AG09319 (cell line): ENCODE measurements at places on chromosomes 3 and 15.

- no peak for DNase-seq
These were observed 31.3 kb upstream of the TMEM115 start for GRCh38 chr3:50390508-50391224.

DNA sequence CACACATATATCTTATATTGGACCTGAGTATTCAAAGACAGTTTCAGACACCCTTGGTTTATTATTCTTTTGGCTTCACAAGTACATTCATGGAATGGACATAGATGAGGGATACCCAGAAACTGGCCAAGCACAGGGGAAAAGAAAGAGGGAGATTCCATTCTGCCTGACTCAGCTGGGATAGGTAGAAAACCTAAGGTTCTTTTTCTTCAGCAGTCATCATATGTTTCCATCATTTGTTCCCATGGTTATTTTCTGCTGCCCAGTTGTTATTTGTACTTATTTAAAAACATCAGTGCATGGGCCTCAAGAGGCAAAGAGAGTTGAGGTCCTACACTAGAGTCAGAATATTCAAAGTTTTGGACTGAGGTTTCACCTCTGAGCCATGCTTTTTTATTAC, 91.8 kb downstream of the FILIP1L start:
- DNase-seq, result no peak

DNA sequence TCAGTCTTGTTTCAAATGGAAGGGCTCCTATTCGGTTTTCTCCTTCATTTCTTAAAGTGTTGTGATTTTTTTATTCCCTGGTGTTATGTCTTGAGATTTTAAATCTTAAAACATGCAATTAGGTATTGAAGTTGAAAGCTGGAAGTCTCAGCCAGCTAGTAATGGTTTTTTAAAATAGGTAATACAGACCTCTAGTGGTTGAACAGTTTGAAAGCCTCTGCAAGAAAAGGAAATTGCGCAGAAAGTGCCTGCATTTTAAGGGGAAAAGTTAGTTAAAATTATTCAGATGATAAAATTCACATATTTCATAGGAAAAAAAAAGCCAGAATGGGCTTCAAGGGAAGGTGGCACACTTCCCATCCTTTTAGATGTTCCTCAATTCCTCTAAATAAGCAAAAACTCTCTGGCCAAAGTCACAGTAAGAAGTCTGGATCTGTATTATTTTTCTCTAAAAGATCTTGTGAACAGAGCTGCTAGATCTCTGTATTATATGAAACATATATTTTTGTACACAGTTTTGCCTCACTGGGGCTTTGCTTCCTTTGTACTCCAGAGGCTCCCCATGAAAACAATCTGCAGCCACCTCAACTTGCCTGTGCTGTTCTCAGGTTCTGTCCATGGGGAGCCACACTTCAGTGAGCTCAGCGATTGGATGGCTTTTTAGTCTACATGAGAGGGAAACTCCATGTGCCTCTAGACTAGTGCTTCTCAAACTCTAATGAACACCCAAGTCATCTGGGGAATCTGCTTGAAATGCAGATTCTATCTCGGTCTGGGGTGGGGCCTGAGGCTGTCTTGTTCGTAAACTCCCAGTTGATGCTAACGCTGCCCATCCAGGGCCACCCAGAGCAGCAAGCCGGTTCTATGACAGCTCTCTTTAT, 21.5 kb downstream of the AGTR1 start:
- DNase-seq, result no peak

DNA sequence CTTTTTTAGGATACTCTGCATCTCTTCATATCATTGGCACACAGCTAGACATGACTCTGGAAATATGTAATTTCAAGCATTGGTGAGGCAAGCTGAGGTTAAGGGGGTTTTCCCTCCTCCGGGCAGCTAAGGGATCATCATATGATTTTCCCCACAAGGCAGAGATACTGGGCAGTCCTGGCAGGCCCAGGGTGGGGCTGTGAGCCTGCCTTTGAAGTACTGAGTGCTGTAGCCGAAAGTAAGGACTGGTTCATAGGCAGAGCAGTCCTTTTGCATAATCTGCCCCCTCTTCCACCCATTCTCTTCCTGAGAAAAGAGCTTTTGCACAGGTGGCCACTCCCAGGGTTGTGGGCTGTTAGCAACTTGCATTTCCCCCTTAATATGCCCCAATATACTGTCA, 168.8 kb upstream of the MANF start:
- no peak for DNase-seq

- DNase-seq, result no peak
These were observed 57.1 kb upstream of the CMTM8 start for GRCh38 chr3:32181365-32181764.

DNA sequence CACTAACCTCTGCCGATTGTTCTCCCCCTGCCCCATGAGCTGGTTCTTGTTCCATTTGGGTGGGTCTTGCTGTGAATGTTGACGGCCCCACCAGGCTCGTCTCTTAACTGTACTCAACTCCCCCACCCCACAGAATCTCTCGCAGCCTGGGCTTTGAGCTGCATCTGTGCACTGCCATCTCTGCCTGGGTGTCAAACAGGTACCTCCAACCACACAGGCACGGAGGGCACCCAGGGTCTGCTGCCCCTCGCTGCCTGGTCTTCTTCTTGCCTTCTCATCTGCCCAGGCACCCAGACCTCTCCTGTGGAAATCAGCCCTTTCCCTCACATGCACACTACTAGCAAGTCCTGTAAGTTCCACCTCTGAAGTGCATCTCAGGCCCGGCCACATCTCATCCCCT, 10.1 kb downstream of the TLR9 start:
- DNase-seq, result no peak

- no peak for DNase-seq
These were observed 198.7 kb upstream of the BHLHE40 start for GRCh38 chr3:4780545-4780957.

GRCh38 chr3:171846597-171846996, 3.4 kb downstream of the TMEM212 start:
- DNase-seq, result no peak

- no peak for DNase-seq
These were observed 755.1 kb upstream of the EPHA6 start for GRCh38 chr3:96059301-96059700.

DNA sequence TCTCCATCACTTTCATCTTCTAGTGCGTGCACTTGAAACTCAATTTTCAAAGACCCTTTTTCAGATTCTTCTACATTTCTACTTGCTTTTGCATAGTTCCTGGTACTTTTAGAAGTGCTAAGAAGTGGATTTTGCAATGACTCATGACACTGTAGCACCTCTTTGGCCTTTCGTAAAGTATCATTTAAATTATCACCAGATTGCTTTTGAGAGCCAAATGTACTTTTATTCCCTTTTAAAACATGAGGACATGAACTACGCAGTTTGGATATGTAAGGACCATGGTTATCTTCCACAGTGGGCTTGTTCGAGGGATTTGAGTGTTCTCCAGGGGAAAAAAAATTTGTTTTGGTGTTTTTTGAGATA, 40.5 kb downstream of the ZNF106 start:
- DNase-seq, result no peak

DNA sequence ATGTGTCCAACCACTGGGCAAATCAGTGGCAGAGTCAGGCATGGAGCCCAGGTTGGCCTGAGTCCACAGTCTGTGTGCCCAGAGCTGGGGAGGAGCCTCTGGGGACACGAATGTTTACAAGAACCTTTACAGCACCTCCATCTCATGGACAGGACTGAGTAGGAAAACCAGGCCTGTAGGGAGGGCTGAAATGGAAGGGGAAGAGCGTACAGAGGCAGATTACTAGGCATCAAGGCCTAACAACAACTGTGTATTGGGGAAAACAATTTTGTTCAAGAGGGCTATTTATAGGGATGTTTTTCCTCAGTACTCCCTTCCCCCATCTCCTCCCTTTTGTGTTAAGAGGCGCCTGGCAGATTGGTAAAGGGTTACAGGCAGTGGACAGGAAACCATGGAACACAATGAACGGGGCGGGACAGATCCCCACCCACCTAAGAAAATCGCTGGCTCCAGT, 15.1 kb upstream of the ARHGAP31 start:
- DNase-seq, result no peak

DNA sequence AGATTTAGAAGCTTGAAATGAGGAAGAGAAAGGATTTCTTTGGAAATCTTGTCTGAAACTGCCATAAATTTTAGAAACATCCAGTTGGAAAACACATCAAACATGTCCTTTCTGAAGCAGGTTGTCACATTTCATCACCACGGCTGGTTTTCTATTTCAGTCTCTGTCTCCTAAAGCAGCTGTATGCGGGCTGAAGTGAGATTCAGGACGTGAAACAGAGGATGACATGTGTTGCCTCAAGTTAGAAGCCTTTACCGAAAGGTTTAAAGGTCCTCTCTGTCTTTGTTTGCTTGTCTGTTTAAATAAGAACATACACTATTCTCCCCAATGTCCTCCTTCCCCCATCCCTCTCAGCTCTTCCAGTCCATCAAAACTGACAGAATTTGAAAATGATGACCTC, 141.9 kb downstream of the SQOR start:
- DNase-seq, result no peak

- DNase-seq, result no peak
These were observed 635.0 kb downstream of the TBL1XR1 start for GRCh38 chr3:176562331-176562730.

GRCh38 chr3:98596087-98596486, 2.7 kb upstream of the CPOX start:
- no peak for DNase-seq

DNA sequence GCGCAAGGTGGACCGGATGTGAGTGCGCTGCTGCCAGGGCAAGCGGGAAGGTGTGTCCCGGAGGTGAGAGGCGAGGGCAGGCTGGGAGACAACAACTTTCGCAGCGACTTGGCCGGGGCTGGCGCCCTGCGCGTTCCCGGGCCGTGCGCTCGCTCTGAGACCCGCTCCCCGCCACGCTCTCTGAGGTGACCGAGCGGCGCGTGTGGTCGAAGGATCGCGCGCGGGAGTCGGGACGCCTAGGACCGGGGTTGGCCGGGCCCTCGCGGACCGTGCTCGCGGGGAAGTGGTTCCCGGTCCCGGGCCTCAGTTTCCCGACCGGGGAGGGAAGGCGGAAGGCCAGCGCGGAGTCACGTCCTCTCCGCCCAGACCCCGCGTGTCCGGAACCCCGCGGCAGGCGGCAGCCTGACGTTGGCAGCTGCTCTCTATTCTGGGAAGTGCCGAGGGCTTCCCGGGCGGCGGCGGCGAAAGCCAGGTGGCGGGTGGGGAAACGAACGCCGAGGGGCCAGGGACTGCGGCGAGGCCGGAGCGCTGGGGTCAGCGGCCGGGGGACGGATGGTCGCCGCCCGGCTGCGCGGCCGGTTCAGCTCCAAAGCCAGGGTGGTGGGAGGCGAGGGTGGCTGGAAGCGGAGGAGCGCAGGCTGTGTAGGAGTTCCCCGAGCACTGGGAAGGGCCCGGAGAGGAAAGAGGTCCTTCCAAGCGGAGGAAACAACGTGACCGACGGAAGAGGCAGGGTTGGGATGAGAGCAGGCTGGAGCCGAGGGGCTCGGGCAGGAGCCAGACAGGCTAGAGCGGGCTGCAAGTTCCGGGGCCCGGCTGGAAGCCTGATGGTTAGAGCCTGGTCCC, 1.0 kb upstream of the IGF2BP2 start:
- no peak for DNase-seq

DNA sequence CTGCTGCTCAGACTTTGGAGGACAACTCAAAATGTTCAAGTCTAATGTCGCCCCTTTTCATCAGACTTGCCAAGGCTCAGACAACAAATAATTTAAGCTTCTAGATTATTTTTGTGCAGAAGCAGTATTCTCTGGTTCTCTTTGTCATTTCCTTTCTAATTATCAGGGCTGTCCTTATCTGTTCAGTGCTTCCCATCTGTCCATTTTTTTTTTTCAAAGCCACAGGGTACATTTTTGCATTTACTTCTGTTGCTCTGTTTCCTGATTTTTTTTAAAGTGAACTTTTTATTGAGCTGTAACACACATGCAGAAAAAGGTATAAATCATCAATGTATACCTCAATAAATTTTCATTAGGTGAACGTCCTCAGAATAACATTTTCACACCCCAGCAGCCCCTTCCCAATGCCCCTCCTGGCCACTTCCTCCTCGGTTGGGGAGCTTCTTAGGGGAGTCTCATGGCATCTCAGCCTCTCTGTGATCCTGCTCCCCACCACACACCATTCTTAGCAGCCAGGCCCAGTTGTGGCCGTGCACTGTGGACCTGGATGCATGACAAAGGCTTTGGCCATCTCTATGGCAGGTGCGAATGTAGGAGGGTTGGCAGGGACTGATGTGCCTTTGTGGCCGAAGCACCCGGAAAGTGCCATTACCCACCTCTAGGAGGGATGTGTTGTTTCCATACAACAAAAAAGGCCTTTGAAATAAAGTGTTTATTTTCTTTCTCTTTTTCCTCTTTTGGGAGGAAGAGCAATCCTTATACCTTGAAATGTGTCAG, 303.5 kb upstream of the LRRFIP2 start:
- DNase-seq, result no peak

- DNase-seq, result no peak
These were observed 134.3 kb downstream of the NSMCE3 start for GRCh38 chr15:29135309-29135657.

- DNase-seq, result no peak
These were observed 22.3 kb downstream of the GMNC start for GRCh38 chr3:190840146-190840545.

DNA sequence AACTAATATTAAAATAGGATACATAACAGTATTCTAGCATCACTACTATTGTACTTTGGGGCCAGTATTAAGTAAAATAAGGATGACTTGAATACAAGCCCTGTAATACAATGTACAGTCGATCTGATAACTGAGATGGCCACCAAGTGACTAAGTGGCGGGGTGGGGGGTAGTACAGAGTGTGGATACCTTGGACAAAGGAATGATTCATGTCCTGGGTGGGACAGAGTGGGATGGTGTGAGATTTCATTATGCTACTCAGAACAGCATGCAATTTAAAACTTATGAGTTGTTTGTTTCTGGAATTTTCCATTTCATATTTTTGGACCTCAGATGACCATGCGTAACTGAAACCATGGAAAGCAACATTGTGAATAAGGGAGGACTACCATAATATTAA, 46.0 kb downstream of the SLC7A14 start:
- DNase-seq, result no peak

GRCh38 chr3:30810625-30811024, 83.8 kb downstream of the GADL1 start:
- no peak for DNase-seq

DNA sequence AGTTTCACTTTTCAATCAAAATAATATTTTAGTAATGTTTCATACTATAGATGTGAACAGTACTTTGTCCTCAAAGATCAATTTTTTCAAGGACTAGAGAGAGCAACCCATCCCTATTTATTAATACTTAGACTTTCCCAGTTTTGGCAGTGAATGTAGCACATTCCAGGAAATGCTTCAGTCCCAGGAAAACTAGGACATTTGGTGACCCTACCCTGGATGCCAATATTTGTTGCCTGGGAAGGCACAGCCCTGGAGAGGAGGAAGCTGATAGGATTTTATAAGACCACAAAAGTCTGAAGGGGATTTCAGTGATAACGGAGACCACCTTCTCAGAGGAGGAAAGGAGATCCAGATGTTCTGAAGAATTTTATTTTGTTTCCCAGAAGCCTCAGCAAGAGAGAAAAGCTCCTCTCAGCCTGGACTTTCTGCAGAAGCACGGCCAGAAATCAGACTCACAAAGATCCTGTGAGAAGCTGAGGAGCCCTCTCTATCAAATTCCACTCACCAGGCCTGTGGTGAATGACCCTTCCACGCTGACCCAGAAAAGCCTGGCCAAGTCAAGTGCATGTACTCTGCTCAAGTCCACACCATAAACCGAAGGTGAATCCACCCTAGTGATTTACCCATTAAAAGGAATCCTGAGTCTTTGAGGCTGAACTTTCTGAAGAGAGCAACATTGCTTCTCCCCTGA, 87.7 kb upstream of the ABHD17C start:
- DNase-seq, result no peak

GRCh38 chr3:86986671-86987420, 4.1 kb downstream of the VGLL3 start:
- no peak for DNase-seq
